ENCODE measurements at places on chromosomes 13 and 19.

DNA sequence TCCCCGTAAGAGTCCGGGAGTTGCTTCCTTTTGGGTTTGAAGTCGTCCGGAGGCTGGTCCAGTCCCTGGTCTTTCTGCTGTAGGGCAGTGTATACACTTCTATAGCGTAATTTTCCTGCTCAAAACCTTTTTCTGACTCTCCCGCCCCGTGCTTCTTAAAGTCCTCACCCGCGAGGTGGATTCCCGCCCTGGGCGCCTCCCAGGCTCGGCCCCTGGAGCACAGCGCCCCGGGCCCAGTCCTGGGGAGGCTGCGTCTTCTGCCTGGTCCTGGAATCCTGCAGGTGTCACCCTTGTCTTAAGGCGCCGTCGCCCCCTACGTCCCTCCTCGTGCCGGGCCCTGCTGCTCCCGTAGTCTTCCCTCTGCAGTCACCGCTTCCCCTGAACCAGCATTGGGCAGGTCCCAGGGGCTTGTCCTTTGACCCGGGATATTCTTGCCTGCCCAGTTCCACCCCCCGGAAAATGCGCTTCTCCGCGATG lies 34.4 kb upstream of the ZNF808 start:
- DNase-seq = no peak

GRCh38 chr13:71218960-71219359 lies 648.0 kb downstream of the DACH1 start:
- no peak for DNase-seq

- no peak for DNase-seq
These were observed 2.5 kb downstream of the PCDH8 start for GRCh38 chr13:52845766-52846566.

- no peak for DNase-seq
These were observed 119.5 kb upstream of the MCF2L start for GRCh38 chr13:112849500-112849899.

GRCh38 chr19:1409204-1410005 lies 2.0 kb downstream of the DAZAP1 start:
- DNase-seq = no peak

- DNase-seq = no peak
These were observed 9.5 kb upstream of the MPV17L2 start for GRCh38 chr19:18183529-18183928.
